Inflammatory macrophage (primary cell): ENCODE measurements at places on chromosomes 12 and 14.

- DNase-seq = no peak
Measured at GRCh38 chr14:58395562-58395811, 243 bp upstream of the TOMM20L start.

DNA sequence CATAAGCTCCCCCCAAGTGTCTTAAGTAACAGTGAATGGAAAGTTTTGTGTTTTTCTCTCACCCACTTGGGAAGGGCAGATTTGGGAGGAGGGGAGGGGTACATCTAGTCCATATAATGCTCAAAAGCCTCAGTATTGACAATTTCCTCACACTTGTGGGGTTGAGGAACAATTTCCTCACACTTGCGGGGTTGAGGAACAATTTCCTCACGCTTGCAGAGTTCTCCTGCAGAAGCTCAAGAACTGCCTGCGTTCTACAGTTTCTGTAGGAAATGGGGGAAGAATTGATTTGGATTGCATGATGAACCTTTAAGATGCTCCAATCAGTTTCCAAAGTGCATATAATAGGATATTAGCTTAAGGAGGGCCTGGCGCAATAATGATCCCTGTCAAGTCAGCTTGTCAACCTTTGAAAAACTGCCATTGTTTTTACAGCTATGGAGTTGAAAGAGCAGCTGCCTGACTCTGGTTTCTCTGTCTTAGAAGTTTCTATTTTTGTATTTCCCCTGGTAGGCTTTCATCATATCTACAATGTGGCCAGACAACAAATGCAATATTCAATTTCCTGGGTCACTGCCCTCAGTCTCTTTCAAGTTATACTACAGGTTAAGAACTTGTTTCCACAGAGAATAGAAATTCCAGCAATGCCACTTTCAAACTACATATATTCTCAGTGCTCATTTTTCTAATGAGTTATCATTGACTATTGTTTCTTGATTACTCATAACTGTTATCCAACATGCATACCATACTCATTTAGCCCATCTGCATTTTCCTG lies 66.5 kb downstream of the PLEKHG7 start:
- DNase-seq = peak; percentile 74

DNA sequence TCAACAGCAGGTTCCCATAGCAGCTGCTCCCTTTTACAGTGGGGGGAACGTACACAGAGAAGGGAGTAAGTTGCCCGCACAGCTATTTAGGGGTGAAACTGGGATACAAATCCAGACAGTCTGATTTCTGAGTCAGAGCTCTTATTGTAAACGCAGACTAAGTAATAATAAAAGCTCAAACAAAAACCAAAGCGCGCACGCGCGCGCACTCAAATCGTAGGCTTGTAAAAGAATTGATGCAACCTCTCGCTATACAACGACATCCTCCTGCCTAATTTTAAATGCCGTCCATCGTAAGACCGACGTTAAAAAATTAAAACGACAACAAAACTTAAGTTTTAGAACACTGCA lies 747 bp upstream of the DACT1 start:
- peak; percentile 13 for DNase-seq

GRCh38 chr14:34069854-34070582 lies 119.1 kb upstream of the EGLN3 start:
- DNase-seq = no peak

DNA sequence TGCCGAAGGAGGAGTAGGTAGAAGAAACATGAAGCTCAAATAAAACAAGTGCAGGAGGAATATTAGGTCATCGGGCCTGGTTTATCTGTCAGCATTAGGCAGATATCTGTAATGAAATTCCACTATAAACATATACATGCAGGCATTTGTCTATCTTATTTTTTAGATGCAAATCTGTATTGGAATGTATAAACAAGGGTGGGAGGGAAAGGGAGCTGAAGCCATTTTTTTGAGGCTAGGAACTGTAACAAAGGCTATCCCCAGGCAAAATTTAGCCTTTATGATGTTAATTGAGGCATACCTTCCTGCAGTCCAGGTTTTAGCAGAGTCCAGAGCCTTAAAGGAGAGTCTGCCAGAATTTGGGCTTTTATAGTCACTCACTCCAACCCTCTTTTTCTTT lies 72.5 kb downstream of the PHLDA1 start:
- DNase-seq = no peak

DNA sequence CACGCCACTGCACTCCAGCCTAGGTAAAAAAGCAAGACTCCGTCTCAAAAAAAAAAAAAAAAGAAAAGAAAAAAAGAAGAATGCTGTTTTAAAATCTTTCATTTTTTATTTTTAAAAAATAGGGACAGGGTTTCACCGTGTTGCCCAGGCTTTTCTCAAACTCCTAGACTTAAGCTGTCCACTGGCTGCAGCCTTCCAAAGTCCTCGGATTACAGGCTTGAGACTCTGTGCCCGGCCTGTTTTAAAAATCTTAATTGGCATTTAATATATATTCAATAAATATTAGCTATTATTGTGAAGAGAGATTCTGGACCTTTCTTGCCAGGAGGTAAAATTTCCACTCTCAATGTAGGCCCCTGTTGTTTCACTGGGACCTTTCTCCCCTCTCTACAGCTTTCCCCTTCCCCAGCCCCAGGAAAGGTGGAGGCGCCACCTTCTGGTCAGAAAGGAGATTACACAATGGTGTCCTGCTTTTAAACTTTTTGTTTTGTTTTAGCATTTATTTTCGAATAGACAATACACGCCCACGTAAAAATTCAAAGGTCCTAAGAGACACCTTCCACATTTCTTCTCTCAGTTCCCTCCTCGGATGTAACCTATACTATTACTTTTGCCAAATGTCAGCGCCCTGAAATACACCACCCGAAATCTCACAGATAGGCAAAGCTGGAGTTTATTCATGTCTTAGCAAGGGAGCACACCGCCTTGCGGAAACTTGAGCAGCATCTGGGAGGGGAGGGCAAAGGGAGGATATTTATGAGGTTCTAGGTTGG lies 23.8 kb upstream of the PHC1 start:
- DNase-seq = peak; percentile 60

DNA sequence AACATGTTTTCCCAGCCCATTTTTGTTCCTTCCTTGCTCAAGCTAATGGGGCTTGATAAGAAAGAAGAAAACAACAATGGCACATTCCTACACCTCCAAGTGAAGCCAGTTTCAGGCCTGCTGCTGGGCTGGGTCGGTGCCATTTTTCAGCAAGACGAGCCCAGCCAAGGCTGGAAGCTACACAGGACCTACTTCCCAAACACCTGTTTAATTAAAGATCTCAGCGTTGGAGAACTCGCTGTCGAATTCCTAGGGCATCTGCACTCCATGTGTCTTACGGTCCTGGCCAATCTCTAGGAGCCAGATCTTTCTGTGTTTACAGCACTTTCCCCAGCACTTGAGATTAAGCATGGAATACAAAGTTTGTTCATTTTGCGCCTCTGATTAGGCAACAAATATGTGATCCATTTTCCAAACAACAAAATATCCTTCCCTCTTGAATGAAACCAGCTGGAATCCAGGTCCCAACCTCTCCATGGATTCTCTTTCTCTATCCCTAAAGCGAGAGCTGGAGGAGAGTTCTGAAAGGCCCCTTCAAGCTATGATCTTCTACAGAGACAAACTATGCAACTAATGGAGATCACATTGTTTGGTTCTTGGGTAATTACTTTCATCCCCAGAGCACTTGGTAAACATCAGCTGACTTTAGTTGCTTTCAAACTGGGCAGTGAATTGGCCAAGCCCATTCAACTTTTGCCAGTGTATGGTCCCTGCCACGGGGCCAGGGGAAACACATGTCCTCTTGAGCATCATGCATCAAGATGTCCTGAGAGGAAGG lies 34.3 kb upstream of the TC2N start:
- DNase-seq = no peak

GRCh38 chr14:68033336-68033932 lies 213.9 kb downstream of the RAD51B start:
- DNase-seq = no peak

- no peak for DNase-seq
Measured at GRCh38 chr14:93720076-93720815, 68.0 kb downstream of the PRIMA1 start.

DNA sequence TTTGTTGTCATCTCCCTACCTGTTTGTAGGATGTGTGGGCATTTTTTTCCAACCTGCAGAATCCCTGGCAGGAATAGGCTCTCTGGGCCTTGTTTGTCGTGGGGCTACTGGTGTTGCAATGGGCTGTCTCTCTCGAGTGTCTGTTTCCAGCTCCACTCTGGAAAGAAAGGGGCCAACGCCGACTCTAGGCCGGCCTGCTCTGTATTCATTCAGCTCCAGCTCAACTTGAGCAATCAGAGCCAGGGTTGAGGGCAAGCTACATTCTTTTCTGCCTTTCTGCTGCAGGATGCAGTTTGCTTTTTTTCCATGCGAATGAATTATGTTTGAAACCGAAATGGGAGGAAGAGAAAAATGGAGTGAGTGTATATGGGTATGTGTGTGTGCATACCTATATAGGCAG lies 2.3 kb downstream of the JDP2 start:
- no peak for DNase-seq
